B cell (primary cell): ENCODE measurements at places on chromosomes 16 and 17.
A peak's percentile ranks its signal among the peaks of the same experiment; 100 is the strongest.

GRCh38 chr17:82793974-82794630 is 42.2 kb downstream of the TBCD start:
- no peak for DNase-seq

DNA sequence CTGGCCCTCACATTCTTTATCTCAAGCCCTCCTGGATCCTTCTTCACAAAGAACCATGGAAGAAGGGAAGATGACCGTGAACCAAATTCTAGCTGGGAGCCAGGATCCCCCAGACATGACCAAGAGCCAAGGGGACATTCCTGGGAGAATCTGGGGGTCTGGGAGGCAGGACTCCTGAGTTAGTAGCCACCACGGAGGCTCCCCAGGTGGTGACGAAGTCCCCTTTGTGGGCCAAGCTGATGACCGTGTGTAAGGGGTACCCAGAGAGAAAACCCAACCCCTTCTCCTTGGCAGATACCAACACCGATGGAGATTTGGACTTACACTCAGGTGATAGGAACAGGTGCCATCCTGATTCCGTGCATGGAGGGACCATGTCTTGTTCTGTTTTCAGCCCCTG is 6.8 kb upstream of the GFAP start:
- no peak for DNase-seq

DNA sequence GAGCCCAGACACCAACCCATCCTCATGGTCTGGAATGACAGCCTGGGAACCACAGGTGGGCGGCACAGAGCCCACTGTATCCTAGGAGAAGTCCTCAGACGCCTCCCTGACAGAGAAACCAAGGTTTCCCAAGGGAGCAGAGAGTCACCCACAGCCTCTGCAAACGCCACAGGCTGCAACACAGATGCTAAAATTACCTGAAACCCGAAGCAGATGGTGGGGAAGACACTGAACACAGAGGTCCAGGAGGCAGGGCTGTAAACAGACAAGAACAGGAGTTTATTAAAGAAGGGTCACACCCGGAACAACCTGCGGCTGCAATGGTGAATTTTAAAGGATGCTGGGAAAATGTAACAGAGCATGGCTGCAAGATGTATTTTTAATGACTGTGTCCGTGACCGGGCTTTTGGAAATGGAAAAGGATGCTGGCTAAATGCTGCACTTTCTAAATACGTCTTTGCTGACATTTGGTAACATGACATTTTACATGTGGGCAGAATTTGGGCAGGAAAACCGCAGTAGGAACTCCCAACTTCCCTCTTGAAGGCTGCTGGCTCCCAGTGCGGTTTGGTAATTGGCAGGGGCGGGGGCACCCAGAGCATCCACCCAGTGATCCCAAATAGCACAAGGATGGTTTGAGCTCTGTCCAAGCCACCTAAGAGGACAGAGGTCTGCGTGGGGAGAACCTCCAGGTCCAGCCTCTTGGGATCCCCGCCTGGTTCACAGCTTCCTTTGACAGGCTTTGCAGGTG is 13.1 kb downstream of the SLC38A8 start:
- no peak for DNase-seq

DNA sequence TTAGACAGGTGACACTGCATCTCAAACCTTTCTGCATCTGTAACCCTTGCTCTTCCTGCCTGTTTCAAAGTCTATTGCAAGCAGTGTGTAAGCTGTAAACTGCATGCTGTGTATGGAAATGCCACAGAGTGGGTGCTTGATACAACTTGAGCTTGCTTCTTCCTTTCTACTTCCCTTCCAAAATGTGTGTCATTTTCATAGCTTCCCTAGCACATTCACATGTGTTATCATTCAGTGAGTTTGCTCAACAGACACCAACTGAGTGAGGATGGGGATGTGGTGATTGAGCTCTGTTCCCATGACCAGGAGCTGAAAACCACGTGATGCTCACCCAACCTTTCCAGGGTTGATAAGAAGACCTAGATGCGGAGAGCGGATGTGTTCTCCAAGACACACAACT is 111.1 kb downstream of the VAT1L start:
- DNase-seq: no peak

- no peak for DNase-seq
Observed at GRCh38 chr16:8621222-8621571, 301 bp upstream of the METTL22 start.

GRCh38 chr17:49403514-49404289 is 11.0 kb downstream of the PHB1 start:
- peak; percentile 36 for DNase-seq

DNA sequence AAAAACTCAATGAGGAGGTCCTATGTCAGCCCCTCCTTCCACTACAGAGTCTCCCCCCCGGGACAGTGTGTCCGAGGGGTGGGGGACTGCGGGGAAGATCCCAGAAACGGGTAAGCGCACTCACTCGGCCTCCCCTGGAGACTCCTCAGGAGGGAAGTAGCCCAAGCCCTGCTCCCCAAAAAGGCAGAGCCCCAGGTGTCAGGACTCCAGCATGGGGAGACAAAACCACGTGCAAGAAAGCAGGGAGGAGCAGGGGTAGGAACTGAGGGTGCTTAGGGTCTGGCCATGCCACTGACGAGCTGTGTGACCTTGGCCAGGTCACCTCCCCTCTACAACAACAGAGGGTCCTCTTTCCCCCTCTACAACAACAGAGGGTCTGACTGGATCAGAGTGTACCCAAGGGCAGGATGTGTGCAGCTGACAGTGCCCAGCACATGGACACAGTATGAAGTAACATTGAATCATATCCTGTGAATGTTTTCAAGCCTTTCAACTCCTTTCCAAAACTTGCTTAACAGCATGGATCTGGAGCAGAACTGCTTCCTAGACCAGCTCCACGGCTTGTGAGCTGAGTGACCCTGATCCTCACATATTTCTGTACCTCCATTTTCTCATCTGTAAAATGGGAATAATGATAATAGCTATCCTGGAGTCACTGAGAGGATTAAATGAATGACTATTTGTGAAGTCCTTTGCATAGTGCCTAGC is 2.1 kb upstream of the NAGS start:
- DNase-seq: no peak

DNA sequence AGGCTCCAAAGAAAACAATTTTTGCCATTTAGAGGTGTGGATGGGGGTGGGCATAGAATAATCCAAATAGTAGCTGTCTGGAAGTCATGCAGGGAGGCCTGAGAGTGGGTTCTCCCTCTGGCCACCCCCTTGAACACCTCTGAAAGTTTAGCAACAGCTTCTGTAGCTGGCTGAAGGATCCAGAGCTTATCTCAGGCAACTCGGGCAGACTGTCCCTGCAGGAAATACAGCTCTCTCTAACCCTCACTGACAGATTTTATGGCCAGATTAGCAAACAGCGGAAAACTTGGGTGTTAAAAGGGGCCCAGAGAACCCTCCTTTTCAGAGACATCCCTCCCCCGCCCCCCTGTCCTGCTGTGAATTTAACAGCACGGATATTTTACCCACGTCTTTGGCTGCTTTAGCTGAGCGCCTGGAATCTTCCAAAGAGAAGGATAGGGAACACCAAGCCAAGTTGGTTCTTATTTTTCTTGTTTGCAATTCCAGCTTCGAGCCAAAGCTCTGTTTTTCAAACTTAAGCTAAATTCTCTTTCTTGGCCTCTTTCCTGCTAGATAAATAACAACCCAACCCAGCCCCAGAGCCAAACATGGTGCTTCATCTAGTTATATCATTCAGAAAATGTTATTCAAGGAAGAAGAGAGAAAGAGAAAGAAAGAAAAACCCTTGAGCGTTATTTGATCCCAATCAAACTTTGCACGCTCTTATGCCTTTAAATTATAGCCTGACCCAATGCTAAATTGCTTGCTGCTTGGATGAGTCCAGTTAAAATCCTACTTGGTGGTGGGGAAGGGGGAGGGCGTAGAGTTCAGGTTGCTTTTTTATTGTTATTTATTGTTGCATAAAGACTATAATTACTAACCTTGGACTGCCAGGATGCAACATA is 2.3 kb upstream of the HOXB2 start:
- no peak for DNase-seq

- DNase-seq: no peak
Observed at GRCh38 chr17:76102944-76103273, 678 bp downstream of the EXOC7 start.

DNA sequence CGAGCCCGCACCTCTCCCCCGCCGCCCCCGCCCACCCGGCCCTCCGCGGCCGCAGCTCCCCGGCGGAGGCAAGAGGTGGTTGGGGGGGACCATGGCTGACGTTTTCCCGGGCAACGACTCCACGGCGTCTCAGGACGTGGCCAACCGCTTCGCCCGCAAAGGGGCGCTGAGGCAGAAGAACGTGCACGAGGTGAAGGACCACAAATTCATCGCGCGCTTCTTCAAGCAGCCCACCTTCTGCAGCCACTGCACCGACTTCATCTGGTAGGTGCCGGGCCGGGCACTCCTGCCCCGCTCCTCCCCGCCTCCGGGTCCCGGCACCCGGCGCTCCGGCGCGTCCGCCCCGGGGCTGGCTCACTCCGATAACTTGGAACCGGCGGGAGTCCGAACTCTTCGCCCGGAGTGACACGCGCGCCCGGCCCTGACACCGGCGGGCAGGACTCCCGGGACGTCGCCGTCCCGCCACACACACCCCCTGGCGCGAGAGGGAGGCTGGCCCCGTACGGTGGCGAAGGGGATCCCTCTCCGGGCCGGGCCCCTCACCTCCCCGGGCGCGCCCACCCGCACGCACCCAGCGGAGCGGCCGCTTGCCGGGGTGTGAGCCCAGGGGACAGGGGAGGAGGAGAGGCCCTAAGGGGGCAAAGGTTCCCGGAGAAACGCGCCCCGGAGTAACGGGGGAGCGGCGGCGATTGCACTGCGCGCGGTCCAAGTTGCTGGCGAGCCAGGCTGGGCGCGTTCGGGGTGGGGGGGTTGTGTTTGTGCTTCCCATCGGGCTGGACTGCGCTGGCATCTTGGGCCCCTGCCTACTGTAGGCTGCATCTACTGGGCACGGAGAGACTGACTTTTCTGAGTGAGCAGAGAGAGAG is 581 bp downstream of the PRKCA start:
- DNase-seq: peak; percentile 44

DNA sequence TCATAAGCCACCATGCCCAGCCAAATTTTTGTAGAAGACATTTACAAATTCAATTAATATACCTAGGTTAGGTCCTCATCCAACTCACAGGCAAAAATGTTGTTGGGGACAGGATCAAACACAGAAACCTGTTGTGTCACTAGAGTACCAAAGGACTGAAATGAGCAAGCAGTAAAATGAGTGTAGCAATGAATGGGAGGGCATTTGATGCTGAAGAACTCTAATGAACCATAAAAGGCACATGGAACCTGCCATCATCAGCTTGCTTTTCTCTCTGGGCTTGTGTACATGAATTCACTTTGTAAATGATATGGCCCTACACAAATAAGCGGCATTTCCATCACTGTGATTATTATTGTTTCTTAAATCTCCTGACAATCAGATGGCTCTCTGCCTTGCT is 17.8 kb downstream of the USP31 start:
- DNase-seq: no peak

- DNase-seq: no peak
Observed at GRCh38 chr17:58046239-58047094, 36.8 kb upstream of the DYNLL2 start.

GRCh38 chr16:54128629-54129234 is 157.9 kb downstream of the IRX3 start:
- no peak for DNase-seq

GRCh38 chr16:49701789-49702494 is 154.0 kb downstream of the ZNF423 start:
- no peak for DNase-seq

DNA sequence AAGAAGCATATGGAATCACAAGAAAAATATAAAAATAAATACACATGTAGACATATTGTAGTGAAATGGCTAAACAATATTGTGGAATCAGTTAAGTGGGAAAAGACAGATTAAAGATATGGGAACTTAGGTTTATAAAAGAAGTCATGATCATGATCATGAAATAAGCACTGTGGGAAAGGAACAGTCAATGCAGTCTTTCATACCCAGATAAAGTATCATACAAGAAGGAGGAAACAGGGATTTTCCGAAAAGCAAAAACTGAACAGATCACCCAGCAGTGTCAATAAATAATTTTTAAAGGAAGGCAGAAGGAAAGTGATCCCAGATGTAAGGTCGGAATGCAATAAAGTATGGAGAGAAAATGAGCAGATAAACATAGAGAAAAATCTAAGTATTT is 71.6 kb downstream of the NETO2 start:
- DNase-seq: no peak

DNA sequence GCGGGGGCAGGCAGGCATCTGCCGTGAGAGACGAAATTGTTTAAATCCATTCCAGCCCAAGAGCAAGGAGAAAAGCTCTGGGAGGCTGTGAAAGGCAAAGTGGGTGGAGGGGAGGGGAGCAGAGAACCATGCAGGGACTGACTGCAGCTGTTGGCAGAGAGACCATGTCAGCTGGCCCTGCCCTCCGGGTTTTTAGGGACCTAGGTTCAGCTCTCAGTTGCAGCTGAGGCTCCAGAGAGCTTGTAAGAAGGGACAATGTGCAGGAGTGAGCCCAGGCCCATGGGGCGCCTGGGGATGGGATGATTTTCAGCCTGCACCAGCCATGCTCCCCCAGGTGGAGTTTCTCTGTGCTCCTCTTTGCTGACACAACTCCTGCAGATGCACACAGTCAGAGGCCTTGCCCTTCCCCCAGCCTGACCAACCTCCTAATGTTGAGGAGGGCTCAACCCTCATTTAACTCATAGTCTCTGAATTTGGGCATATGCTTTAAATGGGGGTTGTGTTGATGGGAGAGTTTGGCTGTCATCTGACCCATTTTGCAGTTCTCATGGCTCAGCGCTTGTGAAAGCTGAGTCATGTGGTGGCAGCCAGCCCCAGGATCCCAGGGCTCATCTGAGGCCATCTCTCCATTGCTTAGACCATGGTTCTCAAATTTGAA is 70.9 kb downstream of the PLXDC1 start:
- DNase-seq: no peak

DNA sequence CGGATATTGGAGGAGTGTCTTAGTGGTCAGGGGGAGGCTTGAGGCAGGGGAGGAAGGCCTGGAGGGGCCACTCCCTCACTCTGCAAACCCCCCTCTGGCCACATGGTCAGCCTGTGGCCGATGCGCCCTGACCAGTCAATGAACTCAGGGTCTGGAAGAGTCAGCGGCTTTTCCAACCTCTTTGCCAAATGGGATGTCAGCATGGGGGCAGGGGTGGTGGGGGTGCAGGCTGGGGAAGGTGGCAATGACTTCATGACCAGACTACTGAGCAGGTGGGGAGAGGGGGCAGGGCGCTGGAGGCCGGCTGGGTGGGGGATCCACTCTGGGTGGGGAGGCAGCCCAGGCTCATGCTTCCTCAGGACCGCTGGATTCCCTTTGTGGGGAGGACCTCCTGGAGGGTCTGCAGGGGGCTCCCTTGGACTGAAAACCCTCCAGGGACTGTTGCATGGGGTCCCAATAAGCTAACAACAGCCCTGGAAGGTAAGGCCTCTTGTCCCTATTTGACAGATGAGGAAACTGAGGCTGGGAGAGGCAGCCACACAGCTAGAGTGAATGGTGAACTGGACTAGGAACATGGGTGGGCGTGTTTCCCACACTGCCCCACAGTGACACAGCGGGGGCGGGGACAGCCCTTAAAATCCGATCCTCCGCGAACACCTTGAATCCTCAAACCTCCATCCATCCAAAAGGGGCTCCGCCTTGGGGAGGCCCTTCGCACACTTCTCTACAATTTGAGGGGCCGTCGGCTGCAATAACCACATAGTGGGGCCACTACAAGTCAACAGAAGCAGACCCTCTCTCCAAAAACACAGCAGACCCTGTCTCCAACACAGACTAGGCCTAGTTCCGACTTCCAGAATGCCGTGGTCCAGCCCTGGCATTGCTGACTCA is 81.0 kb upstream of the TOB1 start:
- DNase-seq: no peak
